ENCODE measurements at places on chromosomes 12 and 14.

DNA sequence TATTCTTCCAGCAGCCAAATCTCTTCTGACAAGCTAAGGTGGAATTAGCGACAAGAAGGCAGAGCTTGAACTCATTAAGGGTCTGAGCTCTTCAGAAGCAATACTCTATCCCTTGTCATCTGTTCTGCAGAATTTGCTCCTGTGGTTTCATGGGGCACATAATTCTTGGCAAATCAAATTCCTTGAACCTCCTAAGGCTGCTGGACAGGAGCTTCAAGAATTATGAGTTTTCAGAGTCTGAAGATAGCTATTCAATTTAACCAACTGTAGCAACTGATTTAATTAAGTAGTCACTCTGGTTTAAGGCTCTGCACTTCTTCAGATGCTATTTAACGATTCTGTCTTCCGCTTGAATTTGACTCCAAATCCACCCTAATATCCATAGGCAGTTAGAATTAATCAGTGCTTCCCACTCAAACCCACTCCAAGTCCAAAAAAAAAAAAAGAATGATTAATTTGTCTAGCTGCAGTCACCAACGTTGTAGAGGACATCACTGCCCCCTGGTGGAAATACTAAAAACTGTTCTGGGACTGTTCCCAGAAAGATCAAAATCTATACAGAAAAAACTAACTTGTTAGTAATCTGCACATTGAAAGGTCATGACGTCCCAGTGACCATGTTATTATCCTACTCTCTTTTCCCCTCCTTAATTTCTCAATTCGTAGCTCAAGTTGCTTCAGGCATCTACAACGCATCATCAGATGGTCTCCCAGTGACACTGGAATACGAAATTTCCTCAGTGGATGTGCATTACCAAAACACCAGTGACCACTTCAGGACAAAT is 169.9 kb downstream of the KIF21A start:
- DNase-seq: no peak

DNA sequence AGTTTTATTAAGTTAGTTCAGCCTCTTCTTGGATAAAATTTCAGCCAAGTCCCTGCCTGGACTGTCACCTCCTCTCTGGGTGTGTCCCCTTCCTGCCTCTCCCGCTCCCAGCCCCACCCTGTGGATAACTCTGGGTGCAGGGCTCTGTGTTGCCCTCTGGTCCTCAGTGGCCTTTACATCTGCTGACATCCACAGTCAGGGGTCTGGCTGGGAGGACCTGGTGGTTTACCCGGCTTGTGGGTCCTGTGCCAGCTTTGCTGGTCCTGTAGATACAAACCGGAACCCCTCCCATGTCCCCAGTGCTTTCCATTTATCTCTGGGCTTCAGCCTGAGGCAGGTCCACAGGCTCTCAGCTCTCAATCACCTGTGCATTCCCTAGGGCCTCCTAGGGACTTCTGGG is 28.9 kb upstream of the PLEKHG3 start:
- DNase-seq: no peak

- DNase-seq: no peak
Measured at GRCh38 chr14:100554082-100554677, 33.0 kb downstream of the BEGAIN start.

GRCh38 chr14:101870273-101870939 is 94.0 kb upstream of the DYNC1H1 start:
- no peak for DNase-seq

- DNase-seq: no peak
Measured at GRCh38 chr14:55899531-55899930, 218.7 kb upstream of the PELI2 start.

DNA sequence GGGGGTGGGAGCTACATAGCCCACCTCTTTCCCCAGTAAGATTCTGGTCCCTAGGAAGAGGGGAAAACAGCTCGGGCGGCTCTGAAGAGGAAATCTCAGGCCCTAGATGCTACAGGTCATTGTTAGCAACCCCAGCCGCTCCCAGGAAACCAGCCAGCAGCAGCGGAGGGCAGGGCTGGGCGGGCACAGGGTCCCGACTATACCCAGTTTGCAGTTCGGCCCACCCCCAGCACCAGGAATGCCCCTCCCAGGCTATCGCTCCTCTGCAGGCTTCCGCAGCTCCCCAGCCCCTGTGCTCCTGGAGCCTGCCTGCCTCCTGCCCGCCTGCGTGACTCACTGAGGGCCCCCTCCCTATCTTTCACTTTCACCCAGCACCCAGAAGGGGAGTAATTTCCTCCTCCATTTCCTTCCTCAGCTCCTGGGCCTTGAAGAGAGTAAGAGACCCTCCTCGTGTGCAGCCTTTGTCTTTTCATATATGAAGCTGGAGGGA is 27.2 kb upstream of the PNMA1 start:
- DNase-seq: no peak

- DNase-seq: no peak
Measured at GRCh38 chr12:83388551-83388950, 701.8 kb downstream of the TMTC2 start.

- DNase-seq: no peak
Measured at GRCh38 chr12:12563290-12563928, 746 bp upstream of the DUSP16 start.

DNA sequence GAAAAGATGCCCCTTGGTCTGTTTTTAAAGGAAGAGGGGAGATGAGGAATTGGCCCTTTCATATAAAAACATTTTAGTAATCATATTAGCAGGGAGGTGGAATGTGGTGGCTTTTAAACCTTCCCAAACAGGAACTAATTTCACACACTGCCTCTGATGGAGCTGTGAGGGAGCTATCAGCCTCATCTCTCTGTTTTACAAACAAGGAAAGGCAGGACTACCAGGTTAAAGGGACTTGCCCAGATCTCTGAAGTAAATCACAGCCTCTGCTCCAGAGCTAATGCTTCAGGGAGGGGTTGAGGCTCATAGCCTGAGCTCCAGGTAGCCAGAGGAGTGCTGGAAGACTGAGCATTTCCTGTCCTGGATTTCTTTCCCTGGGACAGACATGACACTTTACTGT is 1.1 kb upstream of the BMP4 start:
- DNase-seq: no peak

DNA sequence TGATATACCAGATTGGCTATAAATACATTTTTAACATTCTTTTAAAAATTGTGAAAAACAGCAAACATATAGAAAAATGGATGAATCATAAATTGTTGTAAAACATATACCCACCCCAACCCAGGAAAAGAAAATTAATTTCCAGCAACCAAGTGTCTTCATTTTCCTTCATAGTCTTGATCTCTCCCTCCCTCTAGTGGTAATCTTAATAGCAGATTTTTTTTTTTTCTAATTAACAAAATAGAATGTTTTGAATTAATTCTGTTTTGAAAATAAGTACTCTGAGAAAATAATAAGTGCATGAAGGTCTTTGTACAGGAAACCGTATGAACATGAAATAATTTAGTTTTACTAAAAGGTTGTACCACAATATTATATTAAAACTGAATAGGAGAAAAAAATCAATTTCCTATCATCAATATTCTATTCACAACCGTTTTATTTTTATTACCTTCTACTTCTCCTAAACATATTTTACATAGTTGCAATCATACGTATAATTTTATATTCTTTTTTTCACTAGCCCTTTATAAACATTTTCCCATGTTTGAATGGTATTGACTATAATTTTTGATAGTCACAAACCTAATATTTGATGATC is 7.0 kb downstream of the ETNK1 start:
- no peak for DNase-seq

- DNase-seq: no peak
Measured at GRCh38 chr12:121285856-121286255, 10.7 kb downstream of the CAMKK2 start.

GRCh38 chr14:60647081-60647836 is 2.0 kb downstream of the SIX1 start:
- DNase-seq: no peak

DNA sequence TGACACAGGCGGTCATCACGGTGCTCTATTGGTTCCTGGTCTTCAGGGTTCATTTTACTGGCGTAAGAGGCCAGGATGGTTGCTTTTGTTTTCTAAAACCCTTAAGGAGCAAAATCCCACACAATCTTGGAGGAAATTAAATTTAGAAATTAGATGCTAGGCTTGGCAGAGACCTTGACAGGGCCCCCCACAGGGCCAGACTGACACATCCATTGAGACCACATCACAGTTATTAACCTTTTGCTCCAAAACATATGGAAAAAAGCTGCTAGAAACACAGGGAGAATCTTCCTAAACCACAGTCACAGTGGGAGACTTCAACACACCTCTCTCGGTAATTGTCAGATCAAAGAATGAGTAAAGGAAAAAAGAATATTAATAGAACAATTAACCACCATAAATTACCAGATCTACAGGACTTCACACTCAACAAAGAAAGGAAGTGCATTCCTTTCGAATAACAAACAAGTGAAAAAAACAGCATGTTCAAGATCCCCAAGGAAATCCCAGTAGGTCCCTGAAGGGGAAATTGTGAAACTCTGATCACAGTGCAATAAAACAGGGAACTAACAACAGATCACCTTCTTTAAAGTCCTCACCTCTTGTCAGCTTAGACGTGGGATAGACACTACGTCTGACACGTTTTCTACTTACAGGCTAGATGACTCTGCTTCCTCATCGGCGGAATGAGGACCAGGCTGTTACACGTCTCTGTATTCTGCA is 40.2 kb upstream of the TMEM179 start:
- no peak for DNase-seq

- no peak for DNase-seq
Measured at GRCh38 chr14:105398726-105399465, 558 bp downstream of the TEX22 start.

DNA sequence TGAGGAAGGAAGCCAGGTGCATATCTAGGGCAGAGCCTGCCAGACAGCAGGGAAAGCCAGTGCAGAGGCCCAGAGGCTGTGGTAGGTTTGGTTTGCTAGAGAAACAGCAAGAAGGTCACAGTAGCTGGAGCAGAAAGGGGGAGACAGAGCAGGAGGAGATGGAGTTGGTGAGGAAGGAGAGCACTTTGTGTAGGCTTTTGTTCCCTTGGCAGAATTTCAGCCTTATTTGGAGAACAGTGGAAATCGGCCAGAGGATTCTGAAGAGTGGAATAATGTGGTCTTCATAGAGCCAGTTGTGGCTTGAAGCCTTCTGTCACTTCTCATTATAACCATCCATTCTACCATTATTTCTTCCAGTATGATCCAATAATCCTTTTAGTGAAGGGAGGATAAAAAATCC is 212.9 kb upstream of the FAR2 start:
- DNase-seq: no peak

- no peak for DNase-seq
Measured at GRCh38 chr14:49870908-49871307, 18.3 kb upstream of the NEMF start.

- DNase-seq: no peak
Measured at GRCh38 chr14:92726135-92726932, 22.1 kb downstream of the LGMN start.

GRCh38 chr14:34029921-34030334 is 79.1 kb upstream of the EGLN3 start:
- DNase-seq: no peak

GRCh38 chr14:101405171-101405883 is 156.0 kb upstream of the DIO3 start:
- no peak for DNase-seq

GRCh38 chr14:74980731-74981461 is 21.8 kb upstream of the EIF2B2 start:
- no peak for DNase-seq

- DNase-seq: no peak
Measured at GRCh38 chr12:92654929-92655328, 47.9 kb upstream of the PLEKHG7 start.

GRCh38 chr14:72387726-72388125 is 455.5 kb downstream of the RGS6 start:
- no peak for DNase-seq

DNA sequence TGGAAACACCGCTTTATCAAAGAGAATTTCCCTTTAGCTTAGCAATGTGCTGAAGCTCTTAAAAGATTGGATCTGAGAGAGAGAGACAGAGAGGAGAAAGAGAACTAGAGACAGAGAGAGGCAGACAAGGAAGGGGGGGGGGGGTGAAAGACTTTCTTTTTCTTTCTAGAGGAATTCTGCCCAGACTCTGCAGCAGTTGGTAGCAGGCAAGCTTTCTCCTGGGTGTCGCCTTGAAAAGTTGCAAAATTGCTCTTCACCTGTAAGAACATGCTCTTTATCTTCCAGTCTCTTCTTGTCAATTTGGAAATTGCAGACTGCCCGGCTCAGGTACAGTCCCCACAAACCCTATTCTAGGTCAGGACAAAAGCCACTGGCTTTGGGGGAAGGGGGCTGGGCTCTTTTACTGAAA is 2.9 kb upstream of the OTX2 start:
- DNase-seq: no peak

GRCh38 chr12:121439715-121440114 is 39.8 kb downstream of the RNF34 start:
- DNase-seq: no peak

- DNase-seq: no peak
Measured at GRCh38 chr12:66149702-66150398, 19.3 kb upstream of the LLPH start.

GRCh38 chr12:105982022-105982421 is 156.7 kb downstream of the NUAK1 start:
- DNase-seq: no peak

DNA sequence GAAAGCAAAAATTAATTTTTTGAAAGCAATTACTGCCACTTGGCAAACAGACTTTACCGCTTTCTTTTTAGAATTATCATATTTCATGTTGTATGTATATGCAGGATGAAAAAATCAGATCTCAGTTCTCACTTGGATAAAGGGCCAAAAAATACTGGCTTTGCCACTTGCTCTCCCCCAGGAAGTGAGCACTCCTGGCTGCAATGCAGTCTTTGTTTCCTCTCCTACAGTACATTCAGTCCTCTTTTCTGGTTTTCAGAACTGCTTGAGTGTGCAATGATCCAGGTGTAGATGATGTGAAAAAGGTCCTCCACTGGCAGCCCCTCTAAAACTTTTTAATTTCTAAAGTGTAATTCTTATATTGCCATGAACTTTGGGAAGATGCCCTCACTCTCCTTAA is 183.4 kb downstream of the SLC25A21 start:
- no peak for DNase-seq

- DNase-seq: no peak
Measured at GRCh38 chr14:91376547-91377477, 40.8 kb downstream of the CCDC88C start.

DNA sequence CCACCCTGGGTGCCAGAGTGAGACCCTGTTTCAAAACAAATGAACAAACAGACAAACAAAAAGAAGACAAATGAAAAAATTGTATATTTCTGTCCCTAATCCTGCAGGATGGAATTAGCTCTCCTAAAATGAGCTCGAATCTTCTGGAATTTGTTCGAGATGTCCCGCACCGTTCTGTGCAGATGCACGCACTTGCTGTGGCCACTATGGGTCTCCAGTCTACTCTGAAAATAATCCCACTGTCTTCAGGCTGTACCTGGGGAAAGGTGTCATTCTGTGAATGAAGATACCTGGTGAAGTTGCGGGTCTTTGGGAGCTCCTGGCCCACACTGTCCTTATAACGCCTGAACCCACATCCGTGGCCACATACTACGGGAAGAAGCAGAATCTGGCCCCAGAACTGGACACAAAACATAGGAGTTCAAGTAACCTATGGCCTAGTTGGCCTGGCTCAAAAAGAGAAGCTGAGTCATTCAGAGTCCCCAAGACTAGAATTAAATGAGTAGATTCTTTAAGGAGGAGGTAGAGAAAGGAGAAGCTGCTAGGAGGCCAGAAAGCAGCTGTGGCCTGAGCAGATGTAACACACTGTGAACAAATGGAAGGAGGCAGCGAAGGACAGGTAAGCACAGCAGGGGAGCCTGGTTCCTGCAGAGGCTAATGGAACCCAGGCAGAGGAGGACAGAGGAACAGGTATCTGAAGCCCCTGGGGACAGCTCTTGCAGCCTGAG is 108.6 kb downstream of the FOXN3 start:
- no peak for DNase-seq
